Ureter (tissue), 1 donor: ENCODE measurements at places on chromosomes 7 and 10.

GRCh38 chr7:87934699-87935383 is 790 bp downstream of the ADAM22 start:
- no peak for DNase-seq

- no peak for DNase-seq
Observed at GRCh38 chr7:102469972-102470825, 5.4 kb downstream of the LRWD1 start.

DNA sequence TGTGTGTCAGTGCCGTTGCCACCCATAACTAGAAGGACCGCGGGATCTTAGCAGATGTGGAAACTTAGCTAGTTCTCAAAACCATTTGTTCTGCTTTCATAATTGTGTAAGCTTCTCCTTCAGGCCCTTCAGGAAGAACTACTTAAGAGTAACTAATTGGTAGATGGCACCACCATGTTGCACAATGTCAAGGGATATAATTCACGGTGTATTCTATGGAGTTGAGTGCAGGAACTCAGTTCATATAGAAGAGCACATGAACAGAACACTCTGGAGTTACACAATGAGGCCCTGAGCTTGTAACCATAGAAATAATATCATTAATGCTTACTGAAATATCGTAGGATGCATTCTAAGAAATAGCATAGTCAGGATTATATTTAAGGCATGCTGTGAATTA is 126.5 kb upstream of the GAD2 start:
- no peak for DNase-seq

DNA sequence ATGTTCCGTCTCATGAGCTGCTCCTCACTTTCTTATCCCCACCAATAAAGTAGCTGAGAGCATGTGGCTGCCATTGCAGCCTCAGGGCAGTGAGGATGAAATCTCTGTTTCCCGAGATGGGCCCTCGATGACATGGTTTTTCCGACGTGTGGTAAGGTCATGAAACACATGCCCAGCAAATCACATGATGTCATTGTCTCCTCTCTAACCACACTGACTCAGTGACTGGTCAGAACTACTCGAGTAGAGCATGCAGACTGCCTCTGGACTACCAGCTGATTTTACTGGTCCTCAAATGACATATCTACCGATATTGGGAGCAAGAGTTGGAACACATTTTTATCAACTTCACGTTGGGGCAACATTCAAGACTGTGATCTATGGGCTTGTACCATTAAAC is 786.1 kb downstream of the CNTNAP2 start:
- no peak for DNase-seq

DNA sequence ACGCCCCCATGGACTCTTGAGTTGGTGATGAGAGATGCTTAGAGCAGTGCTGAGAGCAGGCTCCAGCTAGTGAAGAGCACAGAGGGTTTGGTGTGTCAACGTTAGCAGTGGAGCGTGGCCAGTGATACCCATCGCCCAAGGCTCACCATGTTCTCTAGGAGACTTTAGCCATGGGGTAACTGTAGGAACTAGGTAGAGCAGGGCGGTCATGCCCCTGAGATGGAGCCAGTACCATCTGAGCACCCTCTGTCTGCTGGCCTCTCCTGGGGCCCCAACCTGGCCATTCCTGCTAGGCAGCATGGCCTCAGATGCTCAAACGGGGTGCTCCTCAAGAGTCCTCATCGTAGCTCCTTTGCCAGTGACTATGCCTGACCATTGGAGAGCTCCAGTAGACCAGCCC is 179.7 kb downstream of the KCND2 start:
- DNase-seq = no peak

DNA sequence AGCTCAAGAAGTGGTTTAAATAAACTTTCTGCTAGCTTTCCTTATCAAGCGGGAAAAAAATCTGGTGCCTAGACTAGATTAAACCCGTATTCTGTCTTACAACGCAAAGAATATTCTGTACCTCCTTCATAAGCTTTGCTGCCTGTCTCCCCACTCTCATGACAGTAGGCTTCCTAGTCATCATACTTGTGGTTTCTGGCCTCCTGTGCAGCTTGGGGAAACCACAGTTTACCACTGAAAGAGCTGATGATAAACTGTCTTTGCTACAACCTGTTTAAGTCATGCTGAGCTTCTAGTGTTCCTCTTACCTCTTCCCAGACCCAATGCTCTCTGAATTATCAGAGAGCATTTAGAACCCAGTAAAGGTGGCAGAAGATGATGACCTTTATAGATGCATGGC is 55.0 kb downstream of the PODXL start:
- no peak for DNase-seq

DNA sequence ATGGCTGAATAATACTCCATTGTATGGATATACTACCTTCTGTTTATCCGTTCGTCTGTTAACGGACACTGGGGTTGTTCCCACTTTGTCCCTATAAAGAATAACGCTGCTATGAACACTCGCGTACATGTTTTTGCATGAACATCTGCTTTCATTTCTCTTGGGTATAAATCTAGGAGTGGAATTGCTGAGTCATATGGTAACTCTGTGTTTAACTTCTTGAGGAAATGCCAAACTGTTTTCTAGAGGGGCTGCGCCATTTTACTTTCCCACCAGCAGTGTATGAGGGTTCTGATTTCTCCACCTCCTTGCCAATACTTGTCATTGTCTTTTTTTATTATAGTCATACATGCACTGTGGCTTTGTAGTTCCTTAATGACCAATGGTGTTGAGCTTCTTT is 20.6 kb upstream of the RASSF4 start:
- DNase-seq = no peak

GRCh38 chr7:41754046-41754445 is 51.2 kb upstream of the INHBA start:
- no peak for DNase-seq

- DNase-seq = no peak
Observed at GRCh38 chr10:127195041-127195506, 1.3 kb downstream of the INSYN2A start.

- no peak for DNase-seq
Observed at GRCh38 chr7:33624215-33624614, 281.1 kb upstream of the BMPER start.

DNA sequence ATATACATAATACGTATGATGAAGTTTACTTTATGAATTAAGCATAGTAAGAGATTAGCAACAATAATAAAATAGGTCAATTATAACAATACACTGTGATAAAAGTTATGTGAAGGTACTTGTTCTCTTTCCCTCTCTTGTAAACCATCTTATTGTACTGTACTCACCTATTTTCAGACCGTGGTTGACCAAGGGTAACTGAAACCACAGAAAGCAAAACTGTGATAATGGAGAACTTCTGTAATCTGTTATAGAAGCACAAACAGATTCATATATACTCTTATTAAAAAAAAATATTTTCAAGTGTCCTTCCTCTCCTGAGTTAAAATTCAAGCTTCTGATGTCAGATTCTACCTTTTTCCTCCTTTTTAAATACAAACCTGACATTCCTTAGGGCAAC is 1247.8 kb upstream of the SORCS1 start:
- DNase-seq = no peak

DNA sequence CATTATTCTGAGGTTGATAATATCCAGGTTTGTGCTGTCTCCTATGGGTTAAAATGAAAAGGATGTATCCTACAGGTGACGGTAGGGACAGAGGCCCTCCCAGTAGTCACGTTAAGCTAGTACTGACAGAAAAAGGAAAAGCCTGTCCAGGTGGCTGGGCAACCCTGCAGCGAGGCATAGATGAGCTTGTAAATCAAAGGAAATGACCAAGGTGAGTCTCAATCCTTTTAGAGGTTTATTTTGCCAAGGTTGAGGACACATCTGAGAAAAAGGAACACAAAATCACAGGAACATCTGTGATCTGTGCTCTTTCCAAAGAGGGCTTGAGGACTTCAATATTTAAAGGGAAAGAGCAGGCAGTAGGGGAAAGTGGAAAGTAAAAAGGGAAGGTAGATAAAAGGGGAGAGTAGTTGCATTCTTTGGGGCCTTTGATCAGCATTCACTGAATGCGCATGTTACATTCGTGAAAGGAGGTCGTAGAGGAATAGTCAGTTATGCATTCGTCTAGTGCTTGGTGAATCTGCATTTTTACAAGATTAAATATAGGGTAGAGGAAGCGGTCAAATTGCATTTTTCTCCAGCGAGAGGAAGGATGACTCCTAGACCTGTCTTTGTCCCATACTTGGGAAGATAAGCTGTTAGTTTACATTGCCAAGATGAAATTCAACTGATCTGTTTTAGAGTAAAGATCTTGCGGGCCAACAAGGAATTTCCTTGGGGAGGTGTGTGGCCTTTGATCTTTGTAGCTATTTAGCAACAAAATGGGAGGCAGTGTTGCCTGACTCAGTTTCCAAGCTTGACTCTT is 884 bp upstream of the GSTO1 start:
- DNase-seq = no peak

DNA sequence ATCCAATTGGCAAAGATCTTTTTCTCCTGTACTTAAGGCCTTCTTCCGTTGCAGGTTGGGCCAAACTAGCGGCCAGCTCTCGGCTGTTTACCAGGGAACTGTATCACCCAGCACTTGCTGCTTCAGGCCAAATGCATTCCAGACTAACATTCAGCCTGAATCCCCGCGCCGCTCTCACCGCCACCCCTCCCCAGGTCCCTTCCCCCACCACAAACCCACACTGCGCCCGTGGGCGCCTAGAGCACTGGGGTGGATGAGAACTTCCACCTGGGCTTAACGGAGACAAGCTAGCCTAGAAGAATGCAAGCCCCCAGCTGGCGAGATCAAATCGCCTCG is 676 bp downstream of the TCAF1 start:
- DNase-seq = peak; percentile 52
